ENCODE measurements at places on chromosomes 3 and 15.
A peak's percentile ranks its signal among the peaks of the same experiment; 100 is the strongest.

DNA sequence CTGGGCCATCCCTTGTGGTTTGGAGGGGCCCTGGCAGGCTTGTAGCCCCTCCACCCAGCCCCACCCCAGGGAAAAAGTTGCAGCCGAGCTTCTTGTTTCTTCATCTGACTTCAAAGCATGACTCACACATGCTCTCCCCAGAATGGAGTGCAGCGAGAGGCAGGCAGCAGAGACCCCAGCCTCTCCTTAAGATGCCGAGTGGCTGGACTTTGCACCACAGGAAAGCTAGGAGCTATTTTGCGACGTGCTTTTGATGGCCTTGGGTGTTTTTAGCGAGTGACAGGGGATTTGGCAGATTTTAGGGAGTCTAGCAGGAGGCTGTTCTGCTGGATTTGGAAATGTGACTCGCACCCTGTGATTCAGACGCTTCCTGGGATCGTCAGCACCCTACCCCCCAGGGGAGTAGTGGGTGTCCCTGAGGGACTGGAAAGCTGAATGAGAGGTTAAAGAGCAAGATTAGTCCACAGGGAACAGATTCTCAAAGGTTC, 14.2 kb downstream of the BAHD1 start:
- DNase-seq, result no peak

DNA sequence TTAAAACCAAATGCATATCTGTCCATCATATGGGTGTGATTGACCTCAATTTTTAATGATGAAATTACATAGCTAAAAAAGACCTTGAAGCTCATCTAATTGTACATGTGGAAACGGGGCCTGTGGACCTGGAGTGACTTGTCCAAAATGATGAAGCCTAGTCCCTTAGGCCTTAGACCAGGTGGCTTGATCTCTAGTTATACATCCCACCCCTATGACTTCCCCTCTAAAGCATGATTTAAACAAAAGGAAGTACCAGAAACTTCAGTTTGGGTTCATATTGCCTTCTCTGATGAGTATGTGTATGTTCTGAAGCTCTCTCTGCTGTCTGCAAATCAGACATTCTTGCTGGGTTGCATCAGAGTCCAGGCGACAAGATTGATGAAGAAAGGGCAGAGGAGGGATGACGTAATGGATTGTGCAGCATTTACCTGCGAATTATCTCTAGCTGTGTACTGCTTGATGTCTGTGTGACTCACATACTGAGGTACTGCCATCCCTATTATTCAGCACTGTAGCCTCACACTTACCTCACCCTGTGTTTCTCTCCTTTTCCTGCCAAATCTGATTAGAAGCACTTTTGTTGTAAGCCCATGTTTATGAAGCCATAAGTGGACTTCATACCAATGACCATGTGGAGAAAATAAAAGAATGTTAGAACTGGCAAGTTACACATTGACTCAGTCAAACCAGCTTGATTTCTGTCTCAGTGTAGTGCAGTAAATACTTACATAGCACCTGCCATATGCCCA, 111.5 kb downstream of the FILIP1L start:
- no peak for DNase-seq

- DNase-seq, result no peak
Observed at GRCh38 chr3:183252118-183252782, 803 bp upstream of the B3GNT5 start.

GRCh38 chr3:143152043-143152442, 32.5 kb downstream of the CHST2 start:
- no peak for DNase-seq

DNA sequence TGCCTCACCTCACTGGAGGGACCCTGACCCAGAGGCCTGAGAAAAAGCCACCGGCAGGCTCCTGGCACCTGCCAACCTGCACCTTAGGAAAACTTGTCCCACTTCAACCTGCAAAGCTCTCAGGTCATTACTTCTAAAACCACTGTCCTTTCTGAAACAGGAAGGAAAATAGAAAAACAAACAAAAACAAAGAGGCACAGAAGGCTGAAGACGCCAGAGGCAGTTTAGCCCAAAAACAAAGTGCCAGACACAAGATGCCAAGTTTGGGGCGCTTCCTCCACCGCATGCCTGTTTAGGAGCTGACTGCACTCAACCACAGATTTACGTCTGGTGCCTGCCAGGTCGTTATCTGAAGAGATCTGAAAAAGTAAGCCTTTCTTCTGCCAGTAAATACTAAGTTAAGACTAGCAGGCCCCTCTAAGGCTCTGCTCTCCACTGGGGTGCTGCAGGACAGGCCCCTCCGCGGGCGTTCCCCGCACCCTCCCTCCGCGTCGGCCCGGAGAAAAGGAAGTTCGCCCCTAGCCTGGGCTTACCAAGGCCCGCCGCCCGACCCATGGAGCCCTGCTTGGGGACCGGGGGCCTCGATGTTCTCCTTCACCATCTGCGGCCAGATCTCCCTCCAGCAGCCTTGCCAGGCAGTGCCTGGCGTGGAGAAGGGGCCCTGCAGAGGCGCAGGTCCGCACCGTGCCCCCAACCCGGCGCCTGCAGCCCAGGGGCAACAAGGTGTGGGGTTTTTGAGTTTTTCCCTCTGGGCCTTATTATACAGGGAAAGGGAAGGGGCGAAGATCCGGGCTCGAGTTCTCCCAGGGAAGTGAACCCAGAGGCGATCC, 1.3 kb downstream of the GOLGA8A start:
- DNase-seq, result peak; percentile 21

DNA sequence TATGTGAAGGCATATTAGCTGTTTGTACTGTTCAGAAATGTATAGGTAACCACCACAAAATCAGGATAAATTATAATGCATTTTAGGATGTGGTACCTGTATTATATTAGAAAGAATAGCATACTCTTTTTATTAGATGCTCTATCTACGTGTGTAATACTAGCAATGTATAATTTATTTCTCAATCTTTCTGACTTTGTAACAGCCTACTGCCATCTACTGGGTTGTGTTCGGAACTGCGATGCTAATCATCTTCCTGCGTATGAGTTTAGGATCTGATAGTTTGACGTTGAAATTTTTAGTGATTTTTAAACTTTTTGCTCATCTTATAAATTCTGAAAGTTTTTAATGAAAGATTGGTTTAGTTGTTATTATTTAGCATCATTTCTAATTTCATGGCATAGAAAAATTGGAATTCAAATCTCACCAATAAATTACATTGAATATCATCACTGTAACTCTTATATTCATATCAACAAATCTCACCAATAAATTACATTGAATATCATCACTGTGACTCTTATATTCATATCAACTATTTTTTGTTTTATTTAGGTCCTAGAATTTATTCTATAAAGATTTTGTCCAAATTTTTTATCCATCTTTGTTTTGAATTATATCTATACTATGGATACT, 322.7 kb upstream of the ZNF717 start:
- DNase-seq, result no peak

DNA sequence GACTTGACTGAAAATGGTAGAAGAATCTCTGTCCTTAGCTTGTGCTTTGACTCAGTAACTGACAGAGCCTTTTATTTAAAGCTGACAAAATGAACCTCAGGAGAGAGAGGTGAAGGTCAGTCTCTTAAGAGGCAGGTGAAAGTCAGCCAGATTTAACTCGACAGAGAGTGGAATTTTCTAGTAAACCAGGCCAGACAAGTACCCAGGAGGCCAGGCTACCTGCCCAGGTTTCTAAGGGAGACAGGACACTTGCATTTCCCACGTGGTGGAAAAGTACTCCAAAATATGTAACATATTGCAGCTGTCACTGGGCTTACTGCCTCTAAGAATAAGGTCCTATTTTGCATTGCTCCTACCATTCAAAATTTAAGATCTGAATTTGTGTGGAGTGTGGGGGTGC, 167.9 kb downstream of the FMN1 start:
- DNase-seq, result no peak

DNA sequence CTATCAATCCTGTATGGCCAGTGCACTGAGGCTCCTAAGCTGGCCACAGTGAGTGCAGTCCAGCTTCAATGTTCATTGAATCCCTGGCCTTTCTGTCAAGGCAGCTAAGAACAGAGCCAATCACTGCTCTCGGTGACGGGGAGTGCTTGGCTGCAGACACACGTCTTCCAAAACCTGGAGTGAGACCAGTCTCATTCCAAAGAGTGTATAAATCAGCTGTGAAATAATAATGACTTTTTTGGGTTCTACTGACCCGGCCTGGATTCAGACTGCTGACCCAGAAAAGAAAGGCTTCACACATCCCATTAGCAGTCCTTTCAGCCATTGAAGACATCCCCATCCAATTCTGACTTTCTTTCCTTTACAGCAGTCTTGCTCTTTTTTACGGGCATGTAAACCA, 665.5 kb downstream of the GBE1 start:
- no peak for DNase-seq

- DNase-seq, result no peak
Observed at GRCh38 chr3:51282931-51283330, 102.2 kb upstream of the MANF start.

- DNase-seq, result no peak
Observed at GRCh38 chr15:67241132-67241855, 13.2 kb downstream of the AAGAB start.

DNA sequence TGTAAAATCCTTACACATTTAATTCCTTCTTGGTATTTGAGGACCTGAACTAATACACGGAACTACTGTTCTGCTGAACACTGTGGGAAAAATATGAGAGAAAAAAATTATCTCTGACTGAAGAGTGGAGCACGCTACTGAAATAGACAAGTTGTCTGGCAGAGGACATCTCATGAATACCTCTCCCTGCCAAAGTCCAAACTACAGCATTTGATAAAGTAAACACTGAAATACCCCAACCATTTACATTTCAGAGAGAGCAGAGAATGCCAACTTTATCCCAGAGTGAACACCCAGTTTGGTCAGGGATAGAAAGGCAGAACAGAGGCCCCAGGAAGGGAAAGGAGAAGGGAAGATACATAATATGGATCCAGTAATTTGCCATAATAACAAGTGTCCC, 920.7 kb downstream of the SQOR start:
- DNase-seq, result no peak

GRCh38 chr3:100825574-100825973, 116.3 kb downstream of the TFG start:
- no peak for DNase-seq

DNA sequence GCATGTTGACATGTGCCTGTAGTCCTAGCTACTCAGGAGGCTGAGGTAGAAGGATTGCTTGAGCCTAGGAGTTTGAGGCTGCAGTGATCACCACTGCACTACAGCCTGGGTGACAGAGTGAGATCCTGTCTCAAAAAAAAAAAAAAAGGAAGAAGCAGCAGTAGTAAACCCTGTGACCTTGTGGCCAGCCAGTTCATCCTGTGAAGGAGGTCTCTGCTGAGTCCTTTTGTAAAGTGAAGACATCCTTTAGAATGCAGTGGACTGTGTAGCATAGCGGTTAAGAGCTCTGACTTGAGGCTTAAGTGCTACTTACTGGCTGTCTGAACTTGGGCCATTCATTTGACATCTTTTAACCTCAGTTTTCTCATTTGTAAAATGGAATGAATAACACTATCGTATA, 8.3 kb downstream of the EXOSC7 start:
- DNase-seq, result no peak

- DNase-seq, result no peak
Observed at GRCh38 chr3:49899815-49900214, 3.9 kb downstream of the MST1R start.

GRCh38 chr3:141782386-141782932, 19.3 kb downstream of the GRK7 start:
- no peak for DNase-seq

DNA sequence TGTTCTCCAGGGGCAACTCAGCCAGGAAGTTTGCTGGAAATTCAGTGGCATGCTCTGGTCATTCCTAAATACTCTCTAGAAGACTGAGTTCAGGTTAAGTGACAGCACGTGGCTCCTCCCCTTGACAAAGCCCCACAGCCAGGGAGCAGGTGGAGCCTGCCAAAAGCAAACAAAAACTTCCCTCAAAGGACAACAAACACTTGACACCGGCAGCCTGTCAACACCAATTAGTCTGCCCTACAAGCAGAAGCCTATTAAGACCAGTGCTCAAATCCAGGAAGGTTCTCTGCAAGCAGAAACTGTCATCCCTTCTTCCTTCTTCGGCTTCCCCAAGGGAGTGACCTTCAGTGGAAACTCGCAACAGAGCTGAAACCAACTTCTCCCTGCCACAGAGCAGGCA, 5.0 kb downstream of the MEX3B start:
- no peak for DNase-seq

- DNase-seq, result no peak
Observed at GRCh38 chr15:84894736-84895425, 10.4 kb downstream of the SLC28A1 start.

All from activated effector memory CD4-positive, alpha-beta T cell treated with Interleukin-2 at 50 U/mL for 16 hours (primary cell).